ENCODE measurements at places on chromosomes 2 and 18.
A peak's percentile ranks its signal among the peaks of the same experiment; 100 is the strongest.

DNA sequence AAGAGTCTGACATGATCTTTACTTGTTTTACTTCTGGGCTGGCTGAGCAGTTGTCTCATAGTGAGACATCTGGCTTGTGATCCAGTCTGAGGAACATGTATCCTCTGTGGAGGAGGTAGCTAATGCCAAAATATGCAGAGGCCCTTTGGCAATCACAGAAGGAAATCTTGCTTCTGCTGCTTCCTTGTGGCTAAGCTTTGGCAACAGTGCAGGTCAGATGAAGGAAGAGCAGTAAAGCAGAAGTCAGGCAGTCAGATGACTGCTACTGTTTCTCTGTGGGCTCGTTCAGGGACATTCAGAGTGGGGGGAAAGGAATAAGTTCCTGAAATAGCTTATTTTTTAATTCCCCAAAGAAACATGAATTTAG is 22.3 kb downstream of the DOK1 start:
- DNase-seq: no peak

- DNase-seq: no peak
Observed at GRCh38 chr18:51361130-51361860, 163.8 kb upstream of the MEX3C start.

DNA sequence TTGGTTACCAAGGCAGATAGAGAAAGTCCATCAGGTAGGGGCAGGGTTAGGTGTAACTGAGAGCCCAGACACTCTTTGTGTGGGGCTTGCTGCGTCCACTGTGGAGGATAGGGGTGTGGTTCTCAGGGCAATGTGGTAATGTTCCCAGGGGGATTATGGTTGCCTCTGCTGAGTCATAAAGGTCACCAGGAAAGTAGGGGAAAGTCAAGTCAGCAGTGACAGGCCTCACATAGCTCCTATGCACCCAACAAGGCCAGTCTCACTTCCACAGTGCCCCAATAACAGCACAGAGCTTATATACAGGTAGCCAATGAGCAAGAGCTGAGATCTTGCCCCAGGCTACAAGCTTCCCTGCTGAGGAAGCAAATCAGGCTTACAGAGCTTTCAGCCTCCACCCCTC is 1438.0 kb upstream of the ZEB2 start:
- DNase-seq: no peak

DNA sequence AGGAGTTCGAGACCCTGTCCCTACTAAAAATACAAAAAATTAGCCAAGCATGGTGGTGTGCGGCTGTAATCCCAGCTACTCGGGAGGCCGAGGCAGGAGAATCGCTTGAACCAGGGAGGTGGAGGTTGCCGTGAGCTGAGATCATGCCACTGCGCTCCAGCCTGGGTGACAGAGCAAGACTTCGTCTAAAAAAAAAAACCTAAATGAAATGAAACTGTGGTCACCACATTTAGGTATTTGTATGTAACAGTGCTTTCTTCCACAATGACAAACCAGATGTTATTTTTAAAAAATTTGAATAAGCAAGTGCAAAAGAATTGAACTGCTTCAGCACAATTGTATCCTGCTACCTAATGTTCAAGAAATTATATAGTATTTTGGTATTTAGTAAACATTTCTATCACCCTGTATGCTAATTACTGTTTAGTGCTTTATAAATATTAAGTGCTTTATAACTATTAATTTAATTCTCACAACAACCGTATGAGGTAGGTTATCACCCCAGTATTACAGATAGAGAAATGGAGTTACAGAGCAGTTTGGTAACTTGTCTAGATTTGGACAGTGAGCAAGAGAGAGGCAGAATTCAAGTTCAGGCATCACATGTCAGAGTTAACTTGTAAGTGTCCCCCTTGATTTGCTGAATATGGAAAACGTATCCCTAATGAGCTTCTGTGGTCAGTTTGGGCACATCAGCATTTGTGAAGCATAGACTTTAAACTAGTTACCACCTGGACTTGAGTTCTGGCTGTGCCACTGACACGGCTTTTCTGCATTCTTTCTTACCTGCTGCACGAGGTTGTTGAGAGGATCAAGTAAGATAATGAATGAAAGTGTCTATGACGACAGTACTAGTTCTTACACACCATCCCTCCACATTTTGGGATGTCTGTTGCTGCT is 14.4 kb downstream of the PHLPP1 start:
- no peak for DNase-seq

DNA sequence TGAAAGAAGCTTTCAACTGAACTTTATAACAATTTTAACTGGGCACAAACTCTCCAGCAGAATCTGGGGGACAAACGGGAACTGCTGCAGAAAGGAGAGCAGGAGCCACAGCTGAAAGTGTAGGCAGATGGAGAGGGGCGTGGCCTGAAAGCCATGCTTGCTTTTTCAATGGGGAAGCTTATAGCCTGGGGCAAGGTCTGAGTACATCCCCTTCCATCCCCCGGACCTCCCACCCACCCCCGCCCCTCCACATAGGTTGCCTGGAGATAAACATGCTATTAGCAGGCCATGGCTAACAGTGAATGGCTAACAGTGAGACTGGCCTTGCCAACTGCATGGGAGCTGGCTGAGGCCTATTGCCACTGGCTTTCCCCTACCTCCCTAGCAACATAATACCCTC is 317.9 kb upstream of the TANK start:
- DNase-seq: no peak

DNA sequence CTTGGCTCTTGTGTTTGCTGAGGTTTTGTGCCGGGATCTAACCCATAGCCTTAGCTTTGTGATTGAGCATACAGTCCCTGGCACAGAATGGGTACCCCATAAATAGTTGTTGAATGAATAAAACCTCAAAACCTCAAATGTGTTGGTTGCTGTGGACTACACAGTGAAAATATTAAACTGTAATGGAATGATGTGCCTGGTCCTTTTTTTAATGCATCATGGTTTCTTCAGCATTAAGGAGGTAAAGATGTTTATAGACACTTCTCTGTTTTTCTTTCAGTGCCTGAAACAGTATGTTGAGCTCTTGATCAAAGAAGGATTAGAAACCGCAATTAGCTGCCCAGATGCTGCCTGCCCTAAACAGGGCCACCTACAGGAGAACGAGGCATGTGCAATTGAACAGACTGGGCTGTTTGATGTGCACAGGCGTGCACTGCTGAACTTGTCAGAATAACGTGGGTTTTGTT is 97.0 kb downstream of the RNF144A start:
- DNase-seq: peak; percentile 38

- DNase-seq: no peak
Observed at GRCh38 chr2:26986576-26986975, 16.1 kb downstream of the MAPRE3 start.

DNA sequence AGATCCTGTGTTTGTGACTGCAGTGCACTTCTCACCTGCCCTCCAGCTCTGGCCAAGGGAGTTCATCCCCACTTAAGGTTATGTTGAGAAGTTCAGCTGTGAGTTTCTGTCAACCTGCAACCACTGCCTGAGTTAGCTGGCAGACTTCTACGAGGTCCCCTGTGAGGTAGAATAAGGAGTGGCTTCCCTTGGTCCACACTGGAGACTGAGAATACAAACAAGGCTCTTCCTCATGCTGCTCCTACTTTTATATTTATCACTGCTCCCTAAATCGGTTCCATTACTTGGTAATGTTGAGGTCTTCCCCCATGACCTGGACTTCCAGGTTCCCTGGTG is 353.2 kb upstream of the CWC22 start:
- no peak for DNase-seq

DNA sequence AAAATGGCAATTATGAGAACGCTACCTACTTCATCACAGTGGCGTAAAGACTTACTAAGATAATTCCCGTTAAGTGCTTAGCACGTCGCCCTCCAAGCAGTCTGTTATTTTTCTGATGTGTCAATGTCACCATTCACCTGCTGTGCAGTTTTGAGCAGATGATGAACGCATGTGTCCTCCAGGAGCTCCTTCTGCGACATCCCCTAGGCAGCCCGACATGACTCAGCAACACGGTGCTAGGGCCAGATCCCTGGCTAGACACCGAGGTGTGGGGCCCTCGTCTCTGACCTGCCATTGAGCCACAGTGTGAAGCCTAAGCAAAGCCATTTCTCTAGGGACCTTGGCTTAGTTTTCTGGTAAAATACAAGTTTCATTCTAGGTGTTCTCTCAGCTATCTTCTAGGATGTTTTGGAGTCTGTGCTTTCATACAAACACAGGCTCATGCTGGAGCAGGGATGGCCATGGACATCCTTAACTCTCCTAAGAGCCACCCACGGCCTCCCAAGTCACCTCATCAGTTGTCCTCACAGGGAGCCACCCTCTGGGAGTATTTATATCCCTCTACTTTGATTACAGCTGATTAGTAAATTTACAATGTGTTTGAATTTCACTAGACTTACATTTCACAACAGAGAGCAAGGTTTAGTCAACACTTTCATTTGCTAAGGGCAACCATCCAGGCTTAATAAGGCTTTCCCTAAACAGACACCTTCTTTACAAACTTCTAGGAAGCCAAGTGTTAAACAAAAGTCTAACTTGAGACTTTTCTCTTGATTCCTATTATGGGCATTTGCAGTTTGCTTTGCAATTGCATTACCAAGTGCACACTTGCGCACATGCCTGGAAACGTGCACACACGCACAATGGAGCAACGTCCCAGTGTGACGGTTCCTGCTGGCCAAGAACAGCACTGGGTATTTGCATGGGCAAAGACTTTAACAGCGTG is 376.8 kb upstream of the ID2 start:
- no peak for DNase-seq

GRCh38 chr2:166314022-166314759 is 61.6 kb downstream of the SCN9A start:
- DNase-seq: no peak

GRCh38 chr2:109421101-109421500 is 192.7 kb downstream of the SEPTIN10 start:
- no peak for DNase-seq

DNA sequence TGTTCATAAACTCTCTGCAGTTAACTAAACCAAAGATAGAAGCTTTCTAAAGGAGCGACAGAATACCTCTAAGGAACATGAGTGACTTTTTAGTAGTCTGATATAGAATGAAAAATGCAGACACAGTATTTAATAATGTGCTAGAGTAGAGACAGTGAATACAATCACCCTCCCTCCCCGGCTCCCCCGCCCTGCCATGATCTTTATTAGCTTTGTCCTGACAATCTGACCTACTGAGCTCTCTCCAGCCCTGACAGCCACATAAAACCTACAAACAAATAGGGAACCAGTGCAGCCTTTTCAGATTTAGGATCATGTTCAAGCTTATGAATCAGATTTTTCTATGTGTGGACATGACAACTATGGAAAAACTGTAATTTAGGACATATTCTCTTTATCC is 777.6 kb upstream of the FANCL start:
- no peak for DNase-seq

- DNase-seq: no peak
Observed at GRCh38 chr2:43041661-43042360, 184.6 kb downstream of the ZFP36L2 start.

GRCh38 chr2:68714866-68715265 is 19.7 kb upstream of the ARHGAP25 start:
- DNase-seq: no peak

DNA sequence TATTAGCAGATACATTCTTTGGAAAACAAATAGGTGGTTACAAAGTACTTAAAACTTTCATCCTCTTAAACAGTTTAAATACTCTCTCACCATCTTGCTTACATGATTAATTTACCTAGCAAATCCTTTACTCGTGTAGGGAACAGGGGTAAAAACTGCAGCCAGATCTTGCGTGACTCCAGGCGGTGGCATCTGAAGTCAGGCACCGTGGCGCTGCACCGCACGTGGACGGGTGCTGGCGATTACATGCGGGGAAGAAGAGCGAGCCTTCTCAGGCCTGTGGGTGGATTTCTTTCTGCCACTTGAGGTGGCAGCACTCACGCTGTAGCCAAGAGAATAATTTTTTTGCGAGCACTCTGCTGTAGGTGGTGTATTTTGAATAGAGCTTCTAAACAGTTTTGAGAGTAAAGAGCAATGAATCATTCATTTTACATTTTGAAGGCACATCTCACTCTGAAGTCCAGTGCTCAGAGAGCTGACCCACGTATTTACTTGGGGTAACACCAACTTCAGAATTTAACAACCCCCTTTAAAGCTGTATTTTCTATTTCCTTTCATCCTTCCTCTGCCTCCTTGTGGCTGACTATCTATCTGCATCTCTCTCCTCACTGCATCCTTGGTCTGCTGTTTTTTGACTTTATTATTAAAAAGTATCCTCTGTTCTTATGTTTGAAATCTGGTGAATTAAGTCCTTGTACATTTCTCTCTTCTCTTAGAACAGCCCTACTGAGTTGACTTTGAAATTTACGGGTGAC is 68.9 kb downstream of the EPAS1 start:
- no peak for DNase-seq

Data from CD4-positive, alpha-beta memory T cell (primary cell).